Psoas muscle (tissue), 8 donors: ENCODE measurements at places on chromosomes 1 and 21. TPM values are rescaled to one million over a fixed set of nuclear protein-coding genes. Genes with fewer than 3 reads are reported as not detected.

ANKRD45 gene
- total RNA-seq: not detected

LRRC53 gene
- total RNA-seq: not detected

RRP15 gene
- 58.4 TPM for total RNA-seq

- no peak for DNase-seq
Measured at GRCh38 chr21:36994501-36995158, 11.9 kb upstream of the RIPPLY3 start.

GRCh38 chr1:30684881-30685795 is 38.2 kb downstream of the MATN1 start:
- DNase-seq: no peak

GRCh38 chr1:77473690-77474089 is 191.9 kb downstream of the AK5 start:
- no peak for DNase-seq

DNA sequence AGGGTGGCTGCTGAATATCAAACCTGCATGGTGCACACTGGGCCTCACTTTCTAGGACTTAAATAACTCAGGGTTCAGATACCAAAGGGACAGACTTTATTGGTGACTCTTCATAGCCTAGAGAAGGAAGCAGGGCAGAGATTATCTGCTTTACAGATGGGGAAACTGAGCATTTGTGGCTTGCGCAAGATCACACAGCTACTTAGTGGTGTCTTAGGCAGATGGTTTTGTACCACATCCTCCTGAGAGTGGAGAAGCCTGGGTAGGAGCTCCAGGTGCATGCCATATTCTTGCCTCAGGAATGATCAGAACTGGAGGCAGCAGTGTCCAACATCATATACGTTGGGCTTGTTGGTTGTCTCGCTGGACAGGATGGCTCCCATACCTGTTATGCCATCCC is 6.8 kb upstream of the DPH2 start:
- no peak for DNase-seq

DNA sequence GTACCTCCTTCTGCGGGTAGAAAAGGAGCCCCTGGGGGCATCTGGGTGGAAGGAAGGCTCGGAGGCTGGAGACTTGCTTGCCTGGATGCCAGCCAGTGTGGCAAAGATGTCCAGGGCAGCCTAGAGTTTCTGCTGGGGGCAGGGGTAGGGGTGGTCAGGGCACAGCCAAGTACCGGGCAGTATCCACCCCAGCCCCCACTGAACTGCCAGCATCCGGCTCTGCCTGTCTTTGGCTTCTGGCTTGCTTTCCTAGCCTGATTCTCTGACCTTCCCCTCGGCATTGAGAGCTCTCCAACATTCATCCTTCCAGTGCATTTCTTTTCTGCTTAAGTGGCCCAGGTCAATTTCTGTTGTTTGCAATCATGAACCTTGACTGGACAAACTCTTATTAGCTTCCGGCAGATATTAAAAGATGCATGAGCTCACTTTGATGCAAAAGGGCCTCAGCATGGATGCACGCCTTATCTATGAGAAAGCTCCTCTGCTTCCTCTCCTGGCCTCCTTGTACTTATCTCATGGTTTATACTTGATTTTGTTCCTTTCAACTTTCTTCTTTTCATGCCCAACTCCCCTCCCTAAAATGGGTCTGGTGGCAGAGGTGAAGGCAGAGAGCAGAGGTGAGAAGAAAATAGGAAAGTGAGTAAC is 116.9 kb downstream of the HLCS start:
- DNase-seq: no peak

DNA sequence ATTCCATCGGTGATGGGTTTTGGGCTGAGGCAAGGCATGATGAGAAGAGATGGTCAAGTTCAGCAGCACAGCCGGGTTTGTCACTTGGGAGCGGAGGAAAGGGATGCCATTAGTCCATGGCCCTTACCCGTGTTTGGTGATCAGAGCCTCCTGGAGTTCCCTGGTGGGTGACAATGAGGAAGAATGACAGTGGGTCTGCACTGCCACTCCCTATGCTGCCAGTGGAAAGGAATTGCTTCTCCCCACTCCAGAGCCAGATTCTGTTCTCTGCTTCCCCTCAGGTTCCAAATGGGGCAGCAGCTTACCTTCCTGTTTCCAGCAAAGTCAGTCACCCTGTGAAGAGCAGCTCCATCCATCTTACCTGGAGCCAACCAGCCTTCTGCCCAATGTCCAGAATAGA is 393.1 kb downstream of the PTPRU start:
- no peak for DNase-seq

GRCh38 chr1:58392083-58392482 is 154.4 kb downstream of the OMA1 start:
- no peak for DNase-seq

GRCh38 chr1:108646265-108646647 is 14.6 kb downstream of the HENMT1 start:
- no peak for DNase-seq

GRCh38 chr1:1004780-1005697 is 5.1 kb upstream of the HES4 start:
- peak; percentile 67 for DNase-seq

GRCh38 chr1:63807046-63807445 is 33.2 kb downstream of the ROR1 start:
- DNase-seq: no peak

DNA sequence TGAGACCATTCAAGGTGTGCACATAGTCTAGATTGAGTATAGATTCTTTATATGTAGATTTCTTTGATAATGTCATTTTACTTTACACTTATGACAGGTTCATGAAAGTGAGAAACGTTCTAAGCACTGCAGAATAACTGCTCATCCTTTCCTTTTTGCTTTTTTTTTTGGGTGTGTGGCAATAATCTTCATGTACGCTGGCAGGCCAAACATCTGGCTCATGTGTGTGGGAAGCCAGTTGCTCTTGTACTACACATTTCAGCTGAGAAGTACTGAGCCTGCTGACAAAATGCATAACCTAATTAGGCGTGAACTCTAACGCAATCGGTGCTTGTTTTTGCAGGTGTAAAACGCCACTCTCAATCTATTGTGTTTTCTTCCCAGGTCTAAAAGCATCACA is 350.8 kb upstream of the KAZN start:
- no peak for DNase-seq

GRCh38 chr1:223109581-223110026 is 33.4 kb downstream of the TLR5 start:
- DNase-seq: no peak

GRCh38 chr1:98260839-98261238 is 340.0 kb upstream of the DPYD start:
- DNase-seq: no peak

- peak; percentile 72 for DNase-seq
Measured at GRCh38 chr1:2314273-2314802, 77.0 kb downstream of the MORN1 start.

GRCh38 chr1:174075245-174075692 is 53.1 kb upstream of the RC3H1 start:
- no peak for DNase-seq

GRCh38 chr1:185367218-185367617 is 50.2 kb upstream of the IVNS1ABP start:
- no peak for DNase-seq

- DNase-seq: no peak
Measured at GRCh38 chr1:39268112-39268581, 63.7 kb downstream of the MACF1 start.
